IPS DF 6.9 (cell line): ENCODE measurements at places on chromosomes 11 and 22.

GRCh38 chr11:74684661-74685060, 46.6 kb downstream of the CHRDL2 start:
- no peak for DNase-seq
- H3K4me3 ChIP-seq: no peak overlapping the region
- no peak overlapping the region for H3K27ac ChIP-seq
- H3K36me3 ChIP-seq: no peaks in the 10 kb centered on the region

DNA sequence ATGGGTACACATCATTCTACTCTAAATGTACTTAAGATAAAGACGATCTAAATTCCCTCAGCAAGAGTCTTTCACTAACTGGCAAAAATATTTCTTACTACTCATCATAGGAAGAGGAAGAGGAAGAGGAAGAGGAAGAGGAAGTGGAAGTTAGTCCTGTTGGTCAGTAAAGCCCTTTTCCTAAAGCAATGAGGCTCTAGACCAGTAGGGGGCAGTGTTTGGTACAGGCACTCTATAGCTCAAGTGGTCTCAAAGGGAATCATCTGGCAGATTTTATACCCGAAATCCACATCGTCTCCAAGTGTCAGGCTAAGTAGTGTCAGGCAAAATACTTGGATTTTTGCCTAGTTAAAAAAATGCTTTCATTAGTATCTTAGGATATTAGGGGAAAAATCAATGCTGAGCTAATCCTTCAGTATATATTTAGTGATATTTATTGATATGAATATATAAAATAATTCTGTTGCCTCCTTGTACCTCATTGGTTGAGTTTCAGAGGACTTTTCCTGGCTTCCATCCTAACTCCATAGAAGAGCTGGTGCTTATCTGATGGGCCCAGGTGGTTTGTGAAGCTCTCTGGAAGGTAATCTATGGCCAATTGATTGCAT, 7.7 kb downstream of the BLID start:
- H3K27ac ChIP-seq: no peak overlapping the region
- no peak overlapping the region for H3K4me3 ChIP-seq
- H3K36me3 ChIP-seq: no peaks in the 10 kb centered on the region
- 0 out of 2 replicates have a peak, but pooled peaks cover 2% of the 10 kb centered on the region for H3K4me1 ChIP-seq
- no peak for DNase-seq
- no peaks in the 10 kb centered on the region for H3K27me3 ChIP-seq

DNA sequence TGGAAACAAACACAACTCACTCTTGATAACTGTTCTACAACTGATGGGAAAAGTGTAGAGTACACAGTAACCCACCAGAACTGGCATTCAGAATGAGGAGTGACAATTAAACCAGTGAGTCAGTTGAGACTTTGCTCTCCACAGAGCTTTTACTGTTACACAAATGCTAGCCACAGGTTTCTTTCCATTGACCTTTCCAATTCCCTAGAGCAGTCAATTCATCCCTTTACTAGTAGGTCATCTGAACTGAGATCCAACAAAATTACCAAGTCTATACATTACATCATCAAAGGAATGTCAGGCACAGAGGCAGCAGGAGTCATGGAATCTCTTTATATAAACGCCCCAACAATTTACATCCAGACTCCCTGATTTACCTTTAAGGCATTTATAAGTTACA, 65.9 kb downstream of the PHF21A start:
- no peaks in the 10 kb centered on the region for H3K36me3 ChIP-seq
- no peak overlapping the region for H3K27ac ChIP-seq
- peak; percentile 39 for DNase-seq
- no peaks in the 10 kb centered on the region for H3K27me3 ChIP-seq

- no peaks in the 10 kb centered on the region for H3K27me3 ChIP-seq
- no peaks in the 10 kb centered on the region for H3K36me3 ChIP-seq
- no peak overlapping the region for H3K4me3 ChIP-seq
- H3K4me1 ChIP-seq: peaks cover 4% of the 10 kb centered on the region
These were observed 36.1 kb downstream of the LIMK2 start for GRCh38 chr22:31248138-31248745.

DNA sequence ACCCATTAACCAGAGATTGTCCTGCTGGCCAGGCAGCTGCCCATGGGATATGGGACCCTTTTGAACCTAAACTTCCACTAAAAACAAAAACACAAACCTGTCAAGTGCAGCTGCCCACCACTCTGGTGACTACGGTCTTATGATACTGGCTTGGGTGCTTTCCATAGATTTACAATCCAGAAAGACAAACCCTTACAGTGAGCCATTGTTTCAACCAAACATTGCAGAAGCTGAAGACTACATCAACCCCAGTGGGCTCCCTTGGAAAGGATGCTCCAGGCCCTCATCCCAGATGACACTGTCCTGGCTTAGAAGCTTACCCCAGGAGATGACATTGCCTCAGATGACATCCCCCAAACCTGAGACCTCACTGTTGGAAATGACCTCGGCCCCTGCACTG, 56.9 kb upstream of the WNT11 start:
- no peaks in the 10 kb centered on the region for H3K27me3 ChIP-seq
- no peak for DNase-seq
- H3K36me3 ChIP-seq: no peaks in the 10 kb centered on the region
- no peaks in the 10 kb centered on the region for H3K4me1 ChIP-seq
- no peak overlapping the region for H3K4me3 ChIP-seq
- H3K27ac ChIP-seq: no peak overlapping the region

DNA sequence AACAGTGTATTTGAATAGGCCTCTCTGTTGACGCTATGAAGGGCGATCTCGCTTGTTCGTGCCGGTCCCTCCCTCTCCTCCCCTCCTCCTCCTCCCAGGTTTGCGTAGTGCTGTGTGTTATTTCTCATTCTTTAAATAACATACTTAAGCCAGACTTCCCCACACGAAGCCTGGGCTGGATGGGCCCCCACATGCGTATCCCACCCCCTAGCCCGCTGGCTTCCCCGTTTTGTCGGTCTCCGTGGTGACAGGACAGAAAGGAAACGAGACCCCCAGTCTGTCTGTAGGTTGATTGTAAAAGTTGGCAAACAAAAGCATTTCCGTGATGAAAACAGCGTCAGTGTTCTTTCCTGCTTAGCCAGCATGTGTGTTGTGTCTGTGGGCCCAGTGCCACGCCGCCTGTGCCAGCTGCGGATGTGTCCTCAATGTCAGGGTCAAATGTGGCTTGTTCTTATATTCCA, 27.3 kb downstream of the FAM118A start:
- H3K27me3 ChIP-seq: no peaks in the 10 kb centered on the region
- H3K27ac ChIP-seq: no peak overlapping the region
- DNase-seq: no peak
- H3K4me3 ChIP-seq: no peak overlapping the region

DNA sequence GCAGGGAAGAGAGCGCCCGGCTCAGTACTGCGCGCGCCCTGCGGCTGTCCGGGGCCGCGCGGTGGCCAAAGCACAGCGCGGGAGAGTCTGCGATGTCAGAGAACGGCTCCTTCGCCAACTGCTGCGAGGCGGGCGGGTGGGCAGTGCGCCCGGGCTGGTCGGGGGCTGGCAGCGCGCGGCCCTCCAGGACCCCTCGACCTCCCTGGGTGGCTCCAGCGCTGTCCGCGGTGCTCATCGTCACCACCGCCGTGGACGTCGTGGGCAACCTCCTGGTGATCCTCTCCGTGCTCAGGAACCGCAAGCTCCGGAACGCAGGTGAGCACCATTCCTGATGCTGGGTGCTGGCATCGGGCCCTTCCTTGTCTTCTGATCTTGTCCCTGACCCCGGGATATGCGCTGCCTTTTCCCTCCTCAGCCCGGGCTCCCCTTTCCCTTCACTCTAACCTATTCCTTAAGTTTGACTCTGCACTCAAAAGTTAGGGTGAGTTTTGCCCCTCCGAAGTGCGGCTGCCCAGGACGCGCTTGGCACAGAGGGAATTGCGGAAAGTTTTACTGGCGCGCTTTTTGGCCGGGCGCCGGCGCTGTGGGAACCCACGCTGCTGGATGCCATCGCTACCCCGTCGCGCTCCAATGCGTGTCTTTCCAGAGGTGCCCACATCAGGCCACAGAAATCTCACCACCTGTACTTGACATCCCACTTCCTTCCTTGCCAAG, at the start of gene MTNR1B:
Gene MTNR1B (plus strand): TSS at position 18 of the 714 bp plus-strand sequence. CDS start 75 bp downstream, at position 93.
- no peak for DNase-seq
- H3K27me3 ChIP-seq: peaks cover 17% of the 10 kb centered on the region
- H3K4me3 ChIP-seq: peak within 1 kb of the TSS; percentile 46; the same call in 1 of the 2 replicates
- no peak within 1 kb of the TSS for H3K27ac ChIP-seq
- no peaks in the 10 kb centered on the region for H3K4me1 ChIP-seq

DNA sequence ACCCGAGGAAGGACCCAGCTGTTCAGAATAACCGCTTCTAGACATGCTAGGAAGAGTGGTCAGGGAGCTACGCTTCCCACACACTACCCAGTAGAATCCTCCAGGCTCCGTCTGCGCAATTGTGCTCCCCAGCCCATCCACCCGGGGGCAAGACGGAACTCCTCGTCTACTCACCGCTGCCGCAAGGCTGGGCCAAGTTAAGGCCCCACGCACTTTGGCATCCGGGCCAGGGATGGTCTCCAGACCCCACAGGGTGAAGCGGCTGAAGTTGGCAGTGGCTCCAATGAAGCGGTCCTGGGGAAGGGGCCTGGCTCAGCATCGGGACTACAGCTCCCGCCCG, 757 bp downstream of the RNASEH2C start:
- DNase-seq: no peak
- 0 out of 2 replicates have a peak, but pooled peaks cover 4% of the 10 kb centered on the region for H3K4me1 ChIP-seq
- H3K27ac ChIP-seq: no peak overlapping the region

DNA sequence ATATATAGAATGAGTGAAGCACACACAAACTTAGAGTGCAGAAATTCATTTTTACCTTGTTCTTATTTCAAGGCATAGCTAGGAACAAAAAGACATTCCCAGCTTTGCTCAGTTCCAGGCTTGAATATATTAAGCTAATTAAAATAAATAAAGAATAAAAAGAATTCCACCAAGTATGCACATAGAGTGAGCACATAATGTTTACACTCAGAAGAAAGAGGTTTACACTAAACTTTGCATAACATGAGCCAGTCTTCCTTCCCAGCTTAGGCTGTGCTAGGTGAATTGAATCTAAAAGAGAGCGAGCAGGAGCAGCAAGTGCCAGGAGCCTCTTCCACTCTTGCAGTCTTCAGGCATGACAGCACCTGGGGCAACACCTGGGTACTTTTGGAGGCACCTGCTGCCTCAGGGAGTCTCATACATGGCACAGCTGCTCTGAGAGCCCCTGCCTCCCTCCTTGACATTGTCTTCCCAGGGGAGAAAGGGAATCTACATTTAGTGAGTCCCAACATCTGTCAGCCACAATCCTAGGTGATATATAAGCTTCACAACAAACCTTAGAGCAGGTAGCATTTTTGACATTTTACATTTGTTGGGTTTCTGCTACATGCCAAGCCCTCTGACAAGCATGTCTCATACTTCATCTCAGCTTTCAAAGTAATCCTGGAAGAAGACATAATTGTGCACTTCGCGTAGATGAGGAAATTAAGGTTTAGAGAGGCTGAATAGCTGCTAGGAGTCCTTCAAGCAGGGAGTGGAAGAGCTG, 732.7 kb upstream of the TENM4 start:
- no peak overlapping the region for H3K4me3 ChIP-seq
- H3K27ac ChIP-seq: no peak overlapping the region
- peaks cover 2% of the 10 kb centered on the region; the same call in 1 of the 2 replicates for H3K4me1 ChIP-seq

DNA sequence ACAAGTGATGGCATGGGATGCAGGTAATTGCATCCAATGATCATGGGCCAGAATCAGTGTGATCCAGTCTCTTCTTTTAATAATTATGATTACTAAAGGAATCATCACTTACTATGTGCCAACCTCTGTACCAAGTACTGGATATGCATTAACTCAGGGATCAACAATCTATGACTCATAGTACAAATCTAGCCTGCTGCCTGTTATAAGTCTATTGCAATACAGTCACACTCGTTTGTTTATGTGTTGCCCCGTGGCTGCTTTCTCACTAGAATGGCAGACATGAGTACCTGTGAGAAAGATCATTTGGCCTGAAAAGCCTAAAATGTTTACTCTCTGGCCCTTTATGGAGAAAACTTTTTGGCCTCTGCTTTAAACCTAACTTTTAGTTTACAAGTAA, 45.0 kb downstream of the OR6Q1 start:
- DNase-seq: no peak
- H3K27me3 ChIP-seq: no peaks in the 10 kb centered on the region; the same call in 1 of the 2 replicates
- H3K36me3 ChIP-seq: no peaks in the 10 kb centered on the region
- no peak overlapping the region for H3K27ac ChIP-seq
- no peaks in the 10 kb centered on the region for H3K4me1 ChIP-seq

DNA sequence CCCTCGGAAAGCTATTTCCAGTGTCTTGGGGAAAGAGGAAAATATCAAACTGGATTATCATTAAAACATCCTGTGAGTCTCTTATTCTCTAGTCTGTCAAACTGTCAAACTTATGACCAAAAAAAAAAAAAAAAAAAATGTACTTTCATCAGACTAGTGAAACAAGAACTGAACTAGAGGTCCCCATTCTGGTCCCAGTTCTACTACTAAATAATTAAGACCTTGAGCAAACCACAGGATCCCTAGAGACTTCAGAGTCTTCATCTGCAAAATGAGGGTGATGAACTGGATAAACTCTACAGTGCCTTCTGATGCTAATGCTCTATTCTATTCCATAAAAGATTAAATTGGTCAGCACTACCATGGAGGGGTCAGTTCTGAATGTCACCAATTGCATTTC, 105.8 kb downstream of the SERGEF start:
- peaks cover 4% of the 10 kb centered on the region; the same call in 1 of the 2 replicates for H3K4me1 ChIP-seq
- H3K27ac ChIP-seq: no peak overlapping the region
- DNase-seq: no peak
- H3K4me3 ChIP-seq: no peak overlapping the region
- H3K36me3 ChIP-seq: no peaks in the 10 kb centered on the region

DNA sequence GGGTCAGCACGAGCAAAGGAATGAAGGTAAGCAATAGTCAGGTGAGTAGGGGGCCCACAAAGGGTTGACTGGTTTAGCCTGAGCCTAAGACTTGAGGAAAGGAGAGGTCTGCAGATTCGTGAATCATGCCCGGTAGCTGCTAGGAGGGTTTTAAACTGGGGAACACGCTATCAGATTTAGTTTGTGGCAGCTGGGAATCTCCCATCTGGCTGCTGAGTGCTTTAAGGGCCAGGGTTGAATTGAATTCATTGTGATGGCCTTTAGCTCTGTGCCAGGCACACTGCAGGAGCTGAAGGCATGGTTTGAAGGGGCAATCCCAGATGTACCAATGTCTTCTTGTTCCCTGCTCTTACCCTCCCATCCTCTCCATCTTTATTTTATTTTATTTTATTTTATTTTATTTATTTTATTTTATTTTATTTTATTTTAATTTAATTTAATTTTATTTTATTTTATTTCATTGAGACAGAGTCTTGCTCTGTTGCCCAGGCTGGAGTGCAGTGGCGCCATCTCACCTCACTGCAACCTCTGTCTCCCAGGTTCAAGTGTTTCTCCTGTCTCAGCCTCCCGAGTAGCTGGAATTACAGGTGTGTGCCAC, 1.9 kb upstream of the NECTIN1 start:
- no peaks in the 10 kb centered on the region for H3K27me3 ChIP-seq
- H3K4me1 ChIP-seq: peaks cover 2% of the 10 kb centered on the region; the same call in 1 of the 2 replicates
- DNase-seq: no peak
- no peak overlapping the region for H3K27ac ChIP-seq

GRCh38 chr22:24953384-24954113, 1.0 kb downstream of the KIAA1671 start:
- no peaks in the 10 kb centered on the region for H3K27me3 ChIP-seq
- H3K4me1 ChIP-seq: 0 out of 2 replicates have a peak, but pooled peaks cover 3% of the 10 kb centered on the region
- no peaks in the 10 kb centered on the region for H3K36me3 ChIP-seq
- peak overlapping the region; percentile 60 for H3K4me3 ChIP-seq
- no peak overlapping the region for H3K27ac ChIP-seq
- no peak for DNase-seq
